ENCODE measurements at places on chromosomes 7 and 10. TPM values are rescaled to one million over a fixed set of nuclear protein-coding genes. Genes with fewer than 3 reads are reported as not detected.

SFRP5 gene
- not detected for total RNA-seq

PTF1A gene
- total RNA-seq, result 114 TPM

PIP gene
- total RNA-seq, result not detected

LIPF gene
- not detected for total RNA-seq

ITGB8 gene
- total RNA-seq, result 74.8 TPM

FAM25C gene
- not detected for total RNA-seq

HELLS gene
- 1.8 TPM for total RNA-seq
